NCI-H1436 (cell line): ENCODE measurements at places on chromosomes 1 and 21.

GRCh38 chr1:216560527-216560926, 137.3 kb upstream of the USH2A start:
- DNase-seq, result peak; percentile 39

GRCh38 chr1:167726008-167726407, 4.2 kb downstream of the MPZL1 start:
- DNase-seq, result no peak

DNA sequence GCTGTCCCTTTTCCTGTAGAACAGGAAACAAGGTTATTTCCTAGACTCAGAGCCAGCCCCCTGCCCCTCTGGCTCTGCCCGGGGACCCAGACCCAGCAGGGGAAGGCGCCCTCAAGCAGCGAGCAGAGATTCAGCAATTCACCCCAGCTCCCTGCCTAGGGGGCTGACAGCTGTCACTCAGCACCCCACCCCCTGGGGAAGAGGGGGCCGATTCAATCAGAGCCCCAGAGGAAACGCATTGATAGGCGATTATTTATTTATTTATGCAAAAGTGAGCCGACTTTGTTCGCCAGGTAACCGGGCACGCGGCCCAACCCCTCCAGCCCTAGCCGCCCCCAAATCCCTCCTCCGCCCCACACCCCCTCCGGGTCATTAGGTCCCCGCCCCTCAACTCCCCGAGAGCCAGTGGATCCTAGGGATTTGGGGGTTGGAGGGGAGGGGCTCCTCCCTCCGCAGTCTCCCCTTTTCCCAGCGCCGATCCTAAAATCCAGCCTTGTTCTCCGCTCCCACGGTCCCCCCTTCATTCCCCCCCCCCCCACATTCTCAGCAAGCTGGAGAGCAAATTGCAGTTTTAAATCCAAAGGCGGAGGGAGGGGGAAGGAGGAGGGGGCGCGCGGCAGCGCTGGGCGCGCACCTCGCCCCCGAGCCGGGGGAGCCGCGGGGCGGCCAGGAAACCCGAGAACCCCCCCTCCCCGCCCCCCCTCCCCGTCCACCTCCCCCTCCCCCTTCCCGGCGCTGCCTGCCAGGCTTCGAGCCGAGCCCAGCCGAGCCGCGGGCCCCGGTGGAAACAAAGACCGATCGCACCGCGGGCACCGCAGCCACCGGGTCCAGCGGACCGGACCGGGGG, 1.3 kb downstream of the AHDC1 start:
- DNase-seq, result peak; percentile 28

DNA sequence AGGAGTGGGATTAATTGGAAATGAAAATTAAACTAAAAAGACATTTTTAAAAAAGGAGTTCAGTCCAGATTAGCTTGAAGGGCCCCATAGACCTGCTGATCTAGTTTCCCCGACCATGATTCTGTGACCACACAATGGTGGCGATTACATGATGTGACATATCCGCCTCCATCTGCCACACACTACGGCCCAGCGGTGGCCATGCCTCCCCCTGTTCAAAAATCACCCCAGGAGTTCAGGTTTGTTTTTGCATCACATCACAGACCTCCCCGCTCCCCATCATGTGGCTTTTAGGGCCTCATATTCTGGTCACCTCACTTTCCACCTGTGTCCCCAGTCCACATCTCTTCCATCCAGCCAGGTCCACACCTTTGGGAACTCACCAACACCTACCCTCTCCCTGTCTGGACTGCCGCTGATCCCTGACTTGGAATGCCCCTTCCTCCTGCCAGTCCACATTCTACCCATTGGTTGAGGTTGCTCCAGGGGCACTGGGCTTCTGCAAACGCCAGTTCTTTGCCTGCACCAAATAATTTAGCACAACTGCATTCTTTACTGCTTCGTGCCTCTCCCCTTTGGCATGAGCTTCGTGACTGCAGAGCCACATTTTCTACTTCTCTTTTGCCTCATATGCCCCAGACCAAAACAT, 38.9 kb downstream of the CD247 start:
- no peak for DNase-seq

GRCh38 chr21:31443736-31444521, 99.9 kb upstream of the TIAM1 start:
- no peak for DNase-seq

- no peak for DNase-seq
Observed at GRCh38 chr1:160855181-160855981, 7.3 kb downstream of the CD244 start.

DNA sequence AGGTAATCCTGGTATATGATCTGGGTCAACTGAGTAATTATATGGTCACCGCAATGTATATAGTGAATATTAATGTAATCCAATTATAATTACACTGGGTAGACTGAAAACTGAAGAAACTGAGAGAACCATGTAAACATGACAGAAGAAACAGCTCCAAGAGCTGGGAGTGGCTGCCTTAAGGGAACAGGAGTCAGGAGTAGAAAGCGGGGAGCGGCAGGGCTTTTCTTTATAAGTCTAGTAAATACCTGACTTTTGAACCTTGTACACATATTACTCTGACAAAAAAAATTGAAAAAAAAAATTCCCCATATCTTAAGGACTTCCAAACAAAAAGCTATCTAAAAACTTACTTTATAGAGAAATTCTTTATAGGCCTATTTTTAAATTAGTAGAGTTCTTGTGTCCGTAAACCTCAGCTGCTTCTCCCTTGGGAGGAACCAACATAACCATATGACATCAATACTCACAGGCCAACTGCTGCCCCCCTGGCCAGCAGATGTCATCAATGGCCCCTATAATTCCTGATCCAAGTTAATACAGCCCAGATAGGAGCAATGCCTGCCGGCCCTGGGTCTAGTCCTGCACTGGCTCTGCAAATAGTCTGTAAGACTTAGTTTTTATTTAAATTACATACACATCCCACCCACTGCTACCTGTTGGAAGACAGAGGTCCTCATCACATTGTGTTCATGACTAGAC, 33.8 kb downstream of the THAP3 start:
- DNase-seq, result no peak

- DNase-seq, result no peak
Observed at GRCh38 chr1:58123051-58123450, 423.5 kb downstream of the OMA1 start.

- DNase-seq, result no peak
Observed at GRCh38 chr21:15964236-15964855, 234.6 kb downstream of the USP25 start.

- DNase-seq, result no peak
Observed at GRCh38 chr1:119715542-119715941, 3.8 kb downstream of the PHGDH start.

DNA sequence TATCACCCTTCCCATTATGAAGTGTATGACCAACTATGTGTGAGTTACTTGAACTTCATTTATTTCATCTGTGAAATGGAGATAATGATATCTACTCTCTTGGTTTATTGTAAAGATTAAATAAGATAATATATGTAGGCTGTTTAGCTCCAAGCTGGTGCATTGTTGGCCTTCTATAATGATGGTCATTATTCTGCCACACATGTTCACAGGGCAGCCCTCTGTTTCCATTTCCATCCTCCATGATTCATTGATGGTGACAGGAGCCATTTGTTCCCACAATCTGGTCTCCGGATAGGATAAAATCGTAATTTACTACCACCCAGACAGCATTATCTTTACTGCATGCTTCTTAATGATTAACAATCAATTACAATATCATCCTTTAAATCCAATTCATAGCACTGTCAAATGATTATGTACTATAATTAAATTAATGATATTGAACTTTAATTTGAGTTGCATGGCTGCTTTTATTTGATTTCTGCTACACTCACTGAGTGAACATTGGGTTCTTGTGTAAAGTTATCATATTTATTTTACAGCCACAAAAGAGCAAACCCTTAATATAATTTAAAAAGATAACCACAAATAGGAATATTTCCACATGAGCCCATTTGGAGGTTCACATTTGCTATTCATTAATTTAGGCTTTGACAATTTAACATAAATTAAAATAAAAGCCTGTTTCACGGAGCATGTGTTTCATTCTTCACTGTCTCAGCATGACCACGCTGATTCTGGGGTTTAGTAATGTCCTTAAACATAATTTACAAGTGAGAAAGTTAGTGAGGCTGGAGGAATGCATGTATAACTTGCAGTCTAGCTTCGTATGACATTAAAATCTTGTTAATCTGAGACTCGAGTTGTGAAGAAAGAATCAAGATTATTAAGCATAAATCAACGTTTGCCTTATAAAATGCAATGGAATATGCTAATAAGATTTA, 596.4 kb upstream of the ZRANB2 start:
- DNase-seq, result no peak

GRCh38 chr21:15332572-15332971, 267.8 kb upstream of the NRIP1 start:
- DNase-seq, result no peak

DNA sequence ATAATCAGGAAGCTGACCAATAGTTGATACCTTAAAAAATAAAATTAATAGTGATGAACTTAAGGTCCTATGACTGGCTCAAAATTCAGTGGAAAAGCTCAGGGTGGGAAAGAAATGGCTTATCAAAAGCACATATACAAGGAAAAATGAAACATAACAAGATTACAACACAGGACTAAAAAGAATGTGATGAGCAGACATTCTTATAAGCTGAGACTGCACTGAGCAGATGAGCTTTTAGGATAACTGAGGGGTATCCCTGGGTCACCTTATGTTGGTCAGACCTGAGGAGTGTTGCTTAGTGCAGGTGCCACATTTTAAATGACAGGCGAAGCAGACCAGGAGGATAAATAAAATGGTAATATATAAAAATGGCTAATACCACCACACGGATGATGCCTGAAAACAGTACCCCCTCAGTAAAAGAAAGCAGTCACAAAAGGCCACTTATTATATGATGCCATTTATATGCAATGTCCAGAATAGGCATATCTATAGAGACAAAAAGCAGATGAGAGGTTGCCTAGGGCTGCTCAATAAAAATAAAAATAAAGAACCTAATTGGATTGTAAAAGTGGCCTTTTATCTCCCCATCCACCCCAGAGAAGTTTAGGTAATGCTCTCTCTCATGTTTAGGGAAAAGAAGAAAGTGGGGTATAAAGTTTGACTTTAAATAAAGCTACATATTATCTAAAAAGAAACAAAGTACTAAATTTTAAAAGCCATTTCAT, 163.9 kb downstream of the SLC45A1 start:
- no peak for DNase-seq

GRCh38 chr1:3530086-3530925, 75.8 kb downstream of the ARHGEF16 start:
- no peak for DNase-seq

- no peak for DNase-seq
Observed at GRCh38 chr1:6145864-6146410, 34.2 kb downstream of the CHD5 start.

DNA sequence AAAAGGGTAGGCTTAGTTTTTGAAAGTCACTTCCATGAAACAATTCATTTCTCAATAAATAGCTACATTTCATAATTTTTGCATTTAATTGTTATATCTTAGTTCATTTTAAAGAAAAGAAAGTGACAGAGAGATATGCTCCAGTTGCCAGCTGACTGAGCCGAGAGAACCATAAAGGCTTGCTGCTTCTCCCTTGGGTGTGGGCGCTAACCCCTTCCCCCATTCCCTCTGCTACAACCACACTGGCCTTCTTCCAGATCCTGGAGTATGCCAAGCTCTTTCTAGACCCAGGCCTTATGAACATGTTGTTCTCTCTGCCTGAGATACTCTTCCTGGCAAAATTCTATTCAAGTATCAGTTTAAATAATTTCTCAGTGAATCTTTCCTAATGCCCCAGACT, 12.3 kb downstream of the SORT1 start:
- peak; percentile 17 for DNase-seq

- no peak for DNase-seq
Observed at GRCh38 chr1:27058966-27059669, 46.5 kb upstream of the TENT5B start.

DNA sequence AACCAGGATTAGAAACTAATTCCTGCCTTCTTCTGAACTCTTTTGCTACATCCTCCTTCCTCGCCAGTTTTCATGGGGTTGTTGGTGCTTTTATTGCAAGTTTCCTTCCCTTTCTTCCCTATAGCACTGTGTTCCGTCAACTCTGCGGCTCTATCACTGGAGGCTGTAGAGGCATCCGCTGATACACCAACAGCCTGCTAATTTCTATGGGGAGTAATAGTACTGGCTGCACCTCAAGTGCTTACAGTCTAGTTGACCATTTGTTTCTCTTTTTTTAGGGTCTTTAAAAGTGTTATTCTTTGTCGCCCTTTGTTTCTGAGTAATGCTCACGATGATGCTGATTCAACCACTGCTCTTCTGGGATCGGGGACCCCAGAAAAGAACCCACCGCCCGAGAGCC, 746 bp downstream of the MIS18A start:
- no peak for DNase-seq

- DNase-seq, result no peak
Observed at GRCh38 chr1:157147906-157148700, 9.9 kb upstream of the ETV3 start.

DNA sequence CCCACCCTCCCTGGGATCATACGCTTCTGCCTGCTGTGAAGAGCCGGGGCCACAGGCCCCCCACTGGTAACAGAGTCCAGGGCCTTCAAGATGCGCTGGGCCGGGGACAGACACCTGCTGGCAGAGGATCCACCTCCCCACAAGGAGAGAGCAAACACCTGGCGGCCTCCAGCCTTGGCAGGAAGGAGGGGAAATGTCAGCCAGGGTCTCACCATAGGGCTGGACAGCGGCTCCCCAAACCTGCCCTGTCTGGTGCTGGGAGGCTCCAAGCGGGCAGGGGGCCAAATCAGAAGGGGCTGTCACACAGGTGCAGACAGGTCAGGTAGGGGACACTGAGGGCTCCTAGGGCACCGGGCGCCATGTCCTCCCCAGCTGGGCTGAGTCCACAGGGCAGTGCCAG, 58.9 kb downstream of the KCNAB2 start:
- no peak for DNase-seq

GRCh38 chr1:47211796-47212269, 20.2 kb downstream of the TAL1 start:
- no peak for DNase-seq

GRCh38 chr1:211870156-211870555, 39.6 kb upstream of the LPGAT1 start:
- no peak for DNase-seq

GRCh38 chr1:10789047-10789791, 7.2 kb downstream of the CASZ1 start:
- DNase-seq, result no peak

- DNase-seq, result no peak
Observed at GRCh38 chr1:195462646-195463045, 1145.6 kb downstream of the KCNT2 start.

GRCh38 chr1:108512239-108513043, 47.5 kb upstream of the EEIG2 start:
- DNase-seq, result no peak

GRCh38 chr1:54904476-54905048, 17.6 kb upstream of the DHCR24 start:
- no peak for DNase-seq

GRCh38 chr21:35643176-35643575, 417.1 kb downstream of the SETD4 start:
- DNase-seq, result no peak

- DNase-seq, result no peak
Observed at GRCh38 chr21:28380241-28380640, 612.4 kb downstream of the LTN1 start.

GRCh38 chr1:7229186-7229585, 443.9 kb downstream of the CAMTA1 start:
- no peak for DNase-seq

GRCh38 chr21:43283136-43283924, 114.5 kb downstream of the CRYAA start:
- DNase-seq, result no peak

GRCh38 chr1:53031732-53032131, 30.3 kb upstream of the PODN start:
- DNase-seq, result no peak
